ENCODE measurements at places on chromosomes 16 and 17. TPM values are rescaled to one million over a fixed set of nuclear protein-coding genes. Genes with fewer than 3 reads are reported as not detected.

Gene CRYBA1
- not detected for total RNA-seq

Gene IL34
- not detected for total RNA-seq

Gene ARHGDIG
- not detected for total RNA-seq

Gene CXCL16
- total RNA-seq, result 1.6 TPM

Gene RASL10B
- 0.37 TPM for total RNA-seq

Gene CRHR1
- not detected for total RNA-seq

Gene TMED6
- total RNA-seq, result 1.3 TPM

Gene TAC4
- not detected for total RNA-seq

Gene PIRT
- total RNA-seq, result not detected
